Fibroblast of upper back skin (primary cell): ENCODE measurements at places on chromosomes 7 and 10.

DNA sequence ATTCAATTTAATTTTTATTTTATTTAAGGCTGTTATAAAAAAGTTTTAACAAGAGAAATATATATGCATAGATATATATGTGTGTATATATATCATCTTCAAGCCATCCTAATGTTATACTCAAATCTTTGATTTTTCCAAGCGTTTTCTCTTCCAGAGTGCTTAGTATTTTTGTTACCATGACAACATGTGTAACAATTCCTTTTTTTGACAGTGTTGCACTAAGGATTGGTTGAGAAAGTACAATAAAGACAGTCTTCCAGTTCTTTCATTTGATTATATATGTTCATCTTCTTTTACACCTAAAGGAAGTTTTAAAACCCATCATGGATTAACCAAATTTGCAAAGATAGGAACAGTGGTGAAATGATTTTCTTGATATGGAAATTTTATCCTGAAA is 171.7 kb downstream of the KLF6 start:
- DNase-seq = no peak

- no peak for DNase-seq
Observed at GRCh38 chr10:44958196-44958897, 1.3 kb upstream of the RASSF4 start.

DNA sequence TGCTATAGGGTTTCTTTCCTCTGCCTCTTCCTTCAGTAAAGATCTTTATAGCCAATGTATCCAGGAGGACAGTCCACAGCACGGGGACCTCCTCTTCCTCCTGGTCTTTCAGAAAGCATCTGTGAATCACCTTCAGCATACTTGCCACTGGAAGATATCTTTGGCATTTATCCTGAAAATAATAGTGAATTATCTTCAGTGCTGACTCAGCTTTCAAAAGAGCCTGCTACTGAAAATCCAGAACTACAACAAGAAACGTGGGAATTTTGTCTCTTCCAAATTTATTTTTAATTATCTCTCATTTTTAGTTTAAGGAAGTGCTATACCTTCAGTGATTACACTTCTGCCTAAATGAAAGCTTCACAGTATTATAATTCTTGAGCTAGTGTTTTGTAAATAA is 7.6 kb upstream of the UNC5B start:
- no peak for DNase-seq

DNA sequence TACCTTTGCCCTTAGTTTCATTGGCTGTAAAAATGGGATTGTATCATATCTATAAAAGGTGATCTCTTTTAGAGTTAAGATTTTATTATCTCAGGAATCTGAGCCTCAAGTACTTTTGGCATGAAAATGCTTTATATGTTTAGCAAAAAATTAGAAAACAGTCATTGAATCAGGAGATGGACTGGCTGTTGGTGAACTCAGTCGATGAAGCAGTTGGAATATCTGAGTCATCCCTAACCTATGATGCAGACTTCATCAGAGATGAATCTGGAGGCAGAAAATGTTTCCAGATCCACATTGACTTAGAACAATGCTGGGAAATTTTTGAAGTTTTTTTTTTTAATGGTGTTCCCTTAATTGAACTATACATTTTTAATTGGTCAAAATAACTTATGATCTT is 228.5 kb downstream of the SLC25A13 start:
- DNase-seq = peak; percentile 85

- DNase-seq = peak; percentile 40
Observed at GRCh38 chr10:90751107-90751997, 106.5 kb downstream of the HTR7 start.

DNA sequence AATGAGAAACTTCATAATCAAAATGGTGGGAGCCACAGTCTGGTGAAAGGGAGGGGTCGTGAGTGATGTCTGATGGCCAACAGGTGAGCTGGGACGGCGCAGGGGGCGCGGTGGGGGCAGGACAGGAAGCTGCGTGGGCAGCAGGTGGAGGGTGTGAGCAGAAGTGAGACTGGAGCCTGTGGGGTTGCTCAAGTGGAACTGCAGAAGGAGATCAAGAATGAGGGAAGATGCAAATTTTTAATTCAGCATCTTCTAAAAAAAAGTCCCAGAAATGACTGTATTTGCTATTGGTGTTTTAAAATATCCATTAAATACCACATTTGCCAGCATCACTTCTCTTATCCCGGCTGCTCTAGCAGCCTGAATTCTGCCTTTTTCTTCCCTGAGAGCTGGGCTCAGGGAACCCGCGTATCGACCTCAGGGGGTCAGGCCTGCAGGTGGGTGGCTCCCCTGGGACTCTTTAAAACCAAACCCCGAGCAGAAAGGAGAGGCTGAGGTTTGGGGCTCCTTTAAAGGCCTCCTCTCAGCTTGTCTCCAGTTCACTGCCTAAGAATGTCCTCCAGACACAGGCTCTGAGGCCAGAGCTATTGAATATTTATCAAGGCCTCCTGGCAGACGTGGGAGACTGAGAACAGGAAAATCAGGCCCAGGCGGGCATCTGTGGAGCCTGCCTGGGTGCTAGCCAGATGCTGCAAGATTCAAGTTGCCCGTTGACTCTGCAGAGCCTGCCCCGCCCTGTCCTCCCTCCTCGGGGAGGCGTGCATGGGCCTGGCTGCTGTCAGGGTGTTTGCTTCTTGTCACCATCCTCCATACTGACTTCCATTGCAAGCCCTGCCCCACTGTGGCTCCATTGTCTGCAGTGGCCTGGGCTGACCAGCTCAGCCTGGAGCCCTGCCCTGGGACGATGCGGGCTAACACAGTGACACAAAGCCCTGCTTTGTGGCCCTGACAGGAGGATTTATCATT is 53.9 kb downstream of the SYPL1 start:
- DNase-seq = no peak

DNA sequence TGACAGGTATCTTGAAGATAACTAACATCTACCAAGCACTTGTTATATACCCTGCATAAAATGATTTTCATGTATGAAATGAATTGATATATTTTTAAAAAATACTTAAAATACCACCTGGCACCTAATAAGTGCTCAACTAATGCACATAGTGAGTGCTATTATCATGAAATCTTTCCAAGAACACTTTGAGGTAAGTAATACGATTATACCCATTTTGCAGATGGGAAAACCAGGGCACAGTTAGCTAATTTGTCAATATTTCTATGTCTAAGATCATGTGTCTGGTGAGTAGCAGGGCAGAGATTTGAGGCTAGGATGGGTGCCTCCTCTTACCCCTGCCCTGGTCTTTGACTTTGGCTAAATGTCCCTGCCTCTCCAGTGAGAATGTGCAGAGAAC is 6.1 kb downstream of the DMBT1 start:
- DNase-seq = no peak

DNA sequence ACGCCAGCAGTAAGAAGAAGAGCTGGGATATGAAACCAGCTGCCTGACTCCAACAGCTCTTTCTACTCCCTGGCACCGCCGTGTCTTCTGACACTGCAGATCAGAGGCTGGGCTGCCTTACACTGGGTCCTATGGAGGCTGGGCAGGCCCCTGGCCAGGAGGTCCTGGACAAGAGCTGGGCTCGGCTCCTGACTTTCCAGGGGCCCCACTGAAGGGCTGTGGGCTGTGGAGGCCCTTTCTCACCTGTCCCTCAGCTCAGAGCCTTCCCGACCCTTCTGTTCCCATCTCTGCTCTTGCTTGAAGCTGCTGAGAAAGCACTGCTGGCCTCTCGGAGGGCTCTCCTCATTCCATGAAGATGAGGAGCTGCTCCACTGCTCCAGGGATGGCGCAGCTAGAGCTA is 85.9 kb upstream of the UNC5B start:
- no peak for DNase-seq

GRCh38 chr10:131973160-131973951 is 8.4 kb downstream of the BNIP3 start:
- DNase-seq = no peak

GRCh38 chr7:111083413-111083812 is 7.5 kb upstream of the LRRN3 start:
- DNase-seq = peak; percentile 82

GRCh38 chr7:100823140-100823525 is 4.2 kb downstream of the EPHB4 start:
- DNase-seq = no peak

DNA sequence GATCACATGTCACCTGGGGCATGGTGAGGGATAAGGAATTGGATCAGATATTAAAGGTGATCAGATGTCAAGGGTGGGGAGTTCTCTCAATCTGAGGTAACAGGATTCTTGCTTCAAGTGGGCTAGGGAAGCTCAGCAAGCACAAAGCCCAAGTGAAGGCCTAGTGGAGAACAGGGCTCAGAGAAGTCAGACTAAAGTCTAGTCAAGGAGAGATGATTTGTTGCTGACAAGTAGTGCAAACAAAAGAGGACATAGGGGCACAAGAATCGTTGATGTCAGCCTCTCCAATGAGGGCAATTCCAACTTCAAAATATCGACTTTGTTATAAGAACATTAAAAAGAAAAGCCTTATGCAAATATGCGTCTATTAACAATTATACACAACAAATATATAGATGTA is 852.8 kb upstream of the CELF2 start:
- DNase-seq = no peak

DNA sequence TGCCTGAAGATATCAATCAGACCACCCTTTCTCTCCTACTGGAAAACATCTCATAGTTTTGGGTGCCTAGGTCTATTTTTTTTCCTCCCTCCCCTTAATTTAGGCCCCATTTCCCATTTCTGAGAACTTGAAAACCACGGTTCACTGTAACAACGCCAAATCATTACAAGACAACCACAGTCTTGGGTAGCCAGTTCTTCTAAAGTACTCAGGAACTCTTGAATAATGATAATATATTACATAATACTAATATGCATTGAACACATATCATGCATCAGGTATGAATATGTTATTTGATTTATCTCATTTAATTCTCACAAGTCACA is 185.1 kb upstream of the ADO start:
- peak; percentile 79 for DNase-seq

DNA sequence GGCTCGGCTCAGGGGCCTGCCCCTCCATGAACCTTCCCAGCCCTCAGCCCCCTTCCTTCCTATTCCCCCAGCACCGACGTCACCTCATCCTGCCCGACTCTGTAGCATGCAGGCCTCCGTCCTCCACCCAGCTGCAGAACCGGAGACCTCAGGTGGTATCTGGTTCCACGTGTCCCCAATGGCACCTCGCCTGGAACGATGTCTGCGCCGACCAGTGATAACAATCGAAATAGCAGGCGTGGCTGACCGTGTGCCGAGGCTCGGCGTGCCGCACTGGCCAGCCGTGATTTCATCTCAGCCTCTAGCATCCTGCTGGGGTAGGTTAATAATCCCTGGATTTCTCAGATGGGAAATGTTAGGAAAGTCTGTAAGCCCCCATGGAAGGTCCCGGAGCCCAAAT is 171.7 kb downstream of the CUX1 start:
- no peak for DNase-seq

DNA sequence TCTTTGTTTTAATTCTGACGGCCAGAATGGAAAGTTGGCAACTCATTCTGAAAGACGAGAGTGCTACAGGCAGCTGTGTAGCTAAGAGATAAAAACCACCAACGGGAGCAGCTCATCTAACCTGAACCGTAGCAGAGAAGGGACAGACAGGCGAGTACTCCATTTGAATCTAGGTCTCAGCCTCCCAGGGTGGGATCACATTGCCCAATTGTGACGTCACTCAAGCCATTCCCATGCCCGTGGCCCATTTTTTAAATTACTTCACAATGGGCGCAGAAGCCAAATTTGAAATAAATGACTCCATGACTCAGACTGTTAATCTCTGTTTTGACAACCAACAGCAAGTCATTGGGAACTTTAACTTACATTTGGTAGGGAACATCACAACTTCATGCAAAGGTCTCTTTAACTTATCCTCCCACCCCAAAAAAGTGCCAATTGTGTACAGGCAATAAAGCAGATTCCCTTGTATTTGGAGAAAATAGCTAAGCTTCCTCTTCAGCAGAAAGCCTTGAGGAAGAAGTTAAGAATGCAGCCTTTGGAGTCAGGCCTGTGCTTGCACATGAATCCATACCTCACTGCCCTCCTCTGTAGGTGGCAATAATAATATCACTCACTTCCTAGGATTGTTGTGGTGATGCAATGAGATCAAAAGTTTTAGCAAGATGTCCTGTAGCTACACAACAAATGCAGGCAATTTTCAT is 93.2 kb upstream of the KIF5B start:
- DNase-seq = peak; percentile 77

GRCh38 chr10:34178756-34179155 is 636.3 kb downstream of the PARD3 start:
- DNase-seq = peak; percentile 64

GRCh38 chr7:37947941-37948210 is 27.4 kb downstream of the EPDR1 start:
- no peak for DNase-seq

DNA sequence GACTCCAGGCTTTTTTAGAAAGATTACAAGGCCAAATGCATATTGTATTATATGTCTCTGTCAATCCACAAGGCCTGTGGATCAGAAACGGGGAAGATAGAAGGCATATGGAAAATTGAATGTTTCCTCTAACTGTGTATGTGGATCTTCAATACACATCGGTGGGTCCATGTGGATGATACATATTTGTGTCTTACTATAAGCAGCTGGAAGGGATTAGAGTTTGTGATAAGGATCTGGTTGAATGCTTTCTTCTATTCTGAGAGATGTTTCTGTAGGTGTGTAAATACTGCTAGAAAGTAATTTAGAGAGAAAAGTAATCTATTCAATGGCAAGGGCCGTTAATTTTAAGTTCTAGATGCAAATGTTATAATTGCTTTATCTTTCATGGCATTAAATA is 137.8 kb upstream of the AKR1E2 start:
- DNase-seq = no peak

GRCh38 chr7:129804890-129805719 is 147.7 kb downstream of the UBE2H start:
- no peak for DNase-seq

DNA sequence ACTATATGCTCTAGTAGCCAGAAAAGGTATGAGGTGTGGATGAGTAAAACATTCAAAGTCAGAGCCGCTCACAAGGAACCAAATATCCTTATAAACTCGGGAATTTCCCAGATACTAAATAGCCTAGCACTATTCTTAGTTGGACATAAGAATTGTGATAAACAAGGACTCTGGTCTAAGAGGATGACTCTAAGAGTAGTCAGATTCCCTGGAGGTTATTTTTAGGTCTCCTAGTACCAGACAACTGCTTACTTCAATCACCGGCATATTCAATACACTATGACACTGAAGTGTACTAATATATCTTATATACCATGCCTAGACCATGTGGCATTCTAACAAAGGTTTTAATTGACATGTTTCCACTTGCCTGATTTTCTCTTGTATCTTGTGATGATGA is 56.5 kb downstream of the LMBR1 start:
- DNase-seq = no peak

DNA sequence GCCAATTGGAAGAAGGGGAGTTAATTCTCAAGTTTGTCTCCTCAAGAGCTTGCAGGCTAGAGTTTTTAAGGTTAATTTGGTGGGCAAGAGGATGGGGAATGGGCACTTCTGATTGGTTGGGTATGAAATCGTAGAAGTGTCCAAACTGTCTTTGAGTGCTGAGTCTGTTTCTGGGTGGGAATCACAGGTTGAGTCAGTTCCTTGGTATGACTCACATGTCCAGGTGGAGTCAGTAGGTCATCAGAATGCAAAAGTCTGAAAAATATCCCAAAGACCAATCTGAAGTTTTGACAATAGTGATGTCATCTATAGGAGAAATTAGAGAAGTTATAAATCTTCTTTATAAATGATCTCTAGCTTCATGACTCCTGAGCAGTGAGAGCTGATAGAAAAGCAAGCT is 1252.2 kb downstream of the REEP3 start:
- no peak for DNase-seq

- no peak for DNase-seq
Observed at GRCh38 chr10:131760416-131761166, 140.2 kb upstream of the PPP2R2D start.
